ENCODE measurements at places on chromosomes 2 and 18.

- peak; percentile 24 for DNase-seq
Measured at GRCh38 chr2:223459328-223459939, 142.7 kb downstream of the SCG2 start.

- DNase-seq, result no peak
Measured at GRCh38 chr18:14086458-14087231, 45.6 kb downstream of the ZNF519 start.

DNA sequence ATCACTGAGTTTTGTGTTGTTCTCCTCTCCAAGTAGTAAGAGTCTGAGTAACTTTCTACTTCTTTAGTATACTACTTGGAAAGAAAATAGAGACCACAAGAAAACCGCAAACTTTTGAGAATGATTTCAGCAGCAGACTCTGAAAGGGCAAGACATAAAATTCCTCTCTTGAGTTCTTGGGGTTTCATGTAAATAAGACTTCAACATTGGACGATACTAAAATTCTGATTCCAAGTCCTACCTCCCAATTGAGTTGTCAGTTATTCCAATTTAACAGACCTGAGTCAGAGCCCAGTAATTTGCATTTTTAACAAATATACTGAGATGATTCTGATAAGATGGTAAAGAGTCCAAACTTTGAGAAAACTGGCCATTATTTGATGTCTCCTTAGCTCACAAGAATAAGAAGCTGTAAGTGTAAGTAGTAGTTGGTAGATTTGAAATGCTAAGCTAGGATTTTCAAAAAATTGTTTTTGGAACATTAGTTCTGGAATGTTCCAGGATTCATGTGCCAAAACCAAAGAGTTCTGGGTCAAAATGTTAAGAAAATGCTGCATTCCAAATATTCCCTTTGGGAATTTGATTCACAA, 261.6 kb upstream of the SPOPL start:
- no peak for DNase-seq

DNA sequence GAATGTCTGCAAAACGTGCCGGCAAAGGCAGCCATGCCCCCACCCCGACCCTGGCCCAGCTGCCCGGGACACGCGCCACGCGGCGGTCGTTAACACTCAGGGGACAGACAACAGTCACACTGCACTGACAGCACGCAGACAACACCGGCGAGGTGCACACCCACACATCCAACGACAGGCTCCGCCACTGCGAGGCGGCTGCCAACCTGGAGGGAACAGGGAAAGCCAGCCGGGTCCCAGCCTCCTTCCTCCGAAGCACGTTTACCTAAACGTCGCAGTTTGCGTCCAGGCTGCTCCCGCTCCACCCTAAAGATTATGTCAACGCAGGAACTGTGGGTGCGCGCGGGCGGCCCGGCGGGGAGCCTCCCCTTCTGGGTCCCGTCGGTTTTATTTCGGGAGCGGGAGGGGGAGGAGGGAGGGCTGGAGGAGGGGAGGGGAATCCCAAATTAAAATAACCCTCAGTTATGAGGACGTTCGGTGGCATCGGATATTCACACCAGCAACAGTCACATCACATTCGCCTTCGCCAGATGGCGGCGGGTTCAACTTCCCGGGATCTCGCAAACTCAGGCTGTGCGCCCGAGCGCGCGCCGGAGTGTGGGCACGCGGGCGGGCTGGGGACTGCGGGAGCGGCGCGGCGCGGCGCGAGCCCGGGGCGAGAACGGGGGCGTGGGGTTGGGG, 644 bp downstream of the PTGR3 start:
- peak; percentile 22 for DNase-seq

DNA sequence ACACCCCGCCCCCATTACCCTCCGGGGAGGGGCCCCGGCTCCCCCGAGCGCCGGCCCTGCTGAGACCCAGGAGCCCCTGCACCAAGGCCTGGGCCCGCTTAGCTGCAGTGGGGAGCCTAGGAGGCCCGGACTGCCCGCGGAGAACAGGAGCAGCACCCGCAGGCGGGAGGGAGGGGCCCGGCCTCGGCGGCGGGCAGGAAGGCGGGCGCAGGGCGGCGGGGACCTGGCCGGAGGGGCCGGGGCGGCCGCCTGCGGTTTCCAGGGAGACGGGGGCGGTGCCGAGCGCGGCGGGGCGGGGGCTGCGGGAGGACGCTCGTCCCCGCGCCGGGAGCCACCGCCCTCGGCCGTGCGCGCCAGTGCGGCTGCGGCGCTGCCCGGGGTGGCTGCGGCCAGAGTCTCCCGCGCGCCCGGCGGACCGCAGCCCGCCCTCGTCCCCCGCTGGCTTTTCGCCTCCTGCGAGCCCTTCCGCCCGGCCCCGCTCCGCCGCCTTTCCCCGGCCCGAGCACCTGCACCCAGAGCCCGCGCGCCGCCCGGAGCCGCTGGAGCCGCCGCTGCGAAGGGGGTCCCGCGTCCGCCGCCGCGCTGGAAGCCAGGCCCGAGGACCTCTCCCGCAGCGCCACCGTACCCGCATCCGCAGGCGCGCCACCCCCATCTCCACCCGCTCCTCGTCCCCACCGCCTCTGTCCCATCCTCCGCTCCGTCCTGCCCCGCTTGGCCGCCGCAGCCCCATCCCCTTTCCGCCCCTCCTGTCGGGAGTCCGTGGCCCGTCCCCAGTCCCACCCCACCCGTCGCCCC, 17.2 kb downstream of the GPC1 start:
- no peak for DNase-seq

- no peak for DNase-seq
Measured at GRCh38 chr2:207670887-207671286, 40.6 kb upstream of the CCNYL1 start.

DNA sequence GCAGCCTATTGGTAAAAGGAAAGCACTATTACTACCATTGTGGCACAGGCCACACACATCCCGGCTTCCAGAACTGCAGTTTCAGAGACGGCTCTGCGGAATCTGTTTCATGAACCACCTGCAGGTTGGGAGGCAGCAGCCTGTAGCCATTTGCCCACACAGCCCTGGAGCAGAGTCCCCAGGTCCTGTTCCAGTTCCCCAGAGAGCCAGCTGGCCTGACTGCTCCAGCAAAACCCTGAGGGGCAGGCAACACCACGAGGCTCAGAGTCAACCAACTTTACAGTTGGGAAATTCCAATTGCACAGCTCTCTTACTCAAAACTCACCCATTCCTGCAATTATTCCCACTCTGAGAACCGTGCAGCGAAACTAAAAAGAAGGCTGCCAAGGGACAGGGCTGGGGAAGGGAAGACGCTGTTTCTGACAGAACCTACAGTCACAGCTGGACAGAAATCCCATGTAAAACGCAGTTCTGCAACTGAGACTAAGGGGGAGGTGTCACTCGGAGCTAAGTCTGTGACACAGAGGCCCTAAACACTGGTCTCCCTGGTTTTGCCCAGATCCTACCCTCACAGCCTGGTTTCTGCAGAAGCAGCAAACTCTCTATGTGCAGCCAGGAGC, 219.4 kb downstream of the TMEM163 start:
- no peak for DNase-seq

DNA sequence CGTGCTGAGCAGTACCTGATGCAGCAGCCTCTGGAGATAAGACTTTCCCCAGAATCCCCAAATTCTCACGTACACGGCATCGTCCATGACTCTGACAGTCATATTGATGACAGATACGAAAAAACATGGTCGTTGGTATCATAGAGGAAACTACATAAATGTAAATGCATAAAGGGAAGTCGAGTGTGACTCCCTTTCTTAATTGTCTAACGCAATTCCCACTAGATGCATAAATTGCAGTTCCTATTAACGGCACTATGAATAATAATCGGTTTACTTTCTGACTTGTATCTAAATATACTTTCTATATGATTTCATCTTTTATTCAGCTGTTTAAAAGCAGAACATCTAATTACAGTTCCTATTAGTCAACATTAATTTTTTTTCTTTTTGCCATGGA, 322.6 kb upstream of the REV1 start:
- no peak for DNase-seq

DNA sequence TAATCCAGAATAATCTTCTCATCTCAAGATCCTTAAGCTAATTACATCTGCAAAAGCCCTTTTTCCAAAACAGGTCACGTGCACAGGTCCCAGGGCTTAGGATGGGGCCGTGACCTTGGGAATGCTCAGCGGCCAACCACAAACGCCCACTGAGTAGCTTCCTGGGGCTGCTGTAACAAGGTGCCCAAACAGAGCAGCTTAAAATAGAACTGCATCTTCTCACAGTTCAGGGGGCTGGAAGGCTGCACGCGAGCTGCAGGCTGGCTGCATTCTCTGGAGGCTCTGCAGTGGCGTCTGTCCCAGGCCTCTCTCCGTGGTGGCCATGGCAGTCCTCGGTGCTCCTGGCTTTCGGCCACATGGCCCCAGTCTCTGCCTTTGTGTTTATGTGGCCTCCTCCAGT, 31.9 kb downstream of the ADI1 start:
- DNase-seq, result no peak

- no peak for DNase-seq
Measured at GRCh38 chr2:71880846-71881610, 266.6 kb downstream of the CYP26B1 start.

GRCh38 chr2:1723397-1724042, 20.8 kb downstream of the PXDN start:
- no peak for DNase-seq

DNA sequence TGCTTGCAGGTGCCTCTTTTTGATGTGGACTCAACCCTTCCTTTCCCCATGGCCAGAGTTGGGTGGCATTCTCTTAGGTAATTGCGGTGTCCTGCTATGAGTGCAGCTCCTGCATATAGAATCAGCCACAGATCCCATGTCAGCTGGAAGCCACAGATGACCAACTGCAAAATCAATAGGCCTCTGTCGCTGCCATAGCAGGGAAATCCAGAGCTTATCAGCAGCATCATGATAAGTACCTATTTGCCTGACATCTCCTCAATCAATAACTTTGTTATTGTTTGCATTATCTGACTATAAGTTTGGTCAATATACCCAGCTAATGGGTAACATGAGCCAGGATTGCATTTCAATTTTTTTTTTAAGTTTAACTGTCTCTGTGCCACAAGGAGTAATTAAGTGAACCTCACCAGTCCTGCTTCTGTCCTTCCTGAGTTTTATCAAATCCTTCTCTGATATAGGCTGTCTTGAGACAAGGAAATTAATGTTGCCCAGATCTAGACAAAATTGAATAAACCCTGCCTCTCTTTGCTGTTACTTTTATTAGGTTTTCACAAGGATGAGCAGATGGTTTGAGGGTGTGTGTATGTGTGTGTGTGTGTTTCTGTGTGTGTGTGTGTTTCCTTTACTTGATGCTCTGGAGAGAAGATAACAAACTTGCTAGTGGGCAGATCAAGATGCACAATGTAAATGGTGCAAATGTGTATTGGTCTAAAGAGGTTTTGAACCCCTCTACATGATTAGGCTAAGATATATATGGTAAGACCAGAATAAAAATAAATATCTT, 59.6 kb upstream of the CREB1 start:
- DNase-seq, result no peak

DNA sequence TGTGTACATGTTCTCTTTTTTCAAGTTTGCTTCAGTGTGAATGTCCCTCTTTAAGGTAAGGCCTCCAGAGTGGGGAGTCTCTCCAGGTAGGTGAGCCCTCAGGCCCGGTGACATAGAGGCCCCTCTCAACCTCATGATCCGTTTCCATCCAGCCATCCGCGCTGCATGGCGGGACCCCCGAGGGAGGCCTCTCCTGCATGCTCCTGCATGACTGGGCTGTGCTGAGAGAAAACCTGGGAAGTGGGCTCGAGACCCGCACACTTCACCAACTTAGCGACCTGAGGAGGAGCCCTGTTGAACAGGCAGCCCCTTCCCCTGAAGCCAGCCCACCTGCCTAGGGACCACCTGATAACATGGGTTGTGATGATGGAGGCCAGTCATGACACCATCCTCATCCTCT, 131.3 kb upstream of the EPAS1 start:
- no peak for DNase-seq

DNA sequence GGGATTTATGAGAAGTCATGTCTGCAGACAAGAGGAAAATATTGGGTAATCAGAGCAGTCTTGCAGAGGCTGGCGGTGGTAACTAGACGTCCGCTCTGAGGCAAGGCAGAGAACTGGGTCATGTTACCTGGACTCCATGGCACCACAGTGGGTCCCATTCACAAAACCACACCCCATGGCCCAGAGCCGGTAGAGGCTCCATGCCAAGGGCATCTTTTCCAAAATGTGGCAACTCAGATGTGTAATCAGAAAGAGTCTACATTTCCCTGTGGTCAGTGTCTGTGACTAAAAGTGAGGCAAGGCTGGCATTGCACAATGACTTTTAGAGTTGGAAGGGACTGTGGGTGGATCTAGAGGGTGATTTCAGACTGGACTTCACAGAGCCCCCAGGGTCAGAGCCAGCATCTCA, 113.1 kb downstream of the MREG start:
- no peak for DNase-seq

DNA sequence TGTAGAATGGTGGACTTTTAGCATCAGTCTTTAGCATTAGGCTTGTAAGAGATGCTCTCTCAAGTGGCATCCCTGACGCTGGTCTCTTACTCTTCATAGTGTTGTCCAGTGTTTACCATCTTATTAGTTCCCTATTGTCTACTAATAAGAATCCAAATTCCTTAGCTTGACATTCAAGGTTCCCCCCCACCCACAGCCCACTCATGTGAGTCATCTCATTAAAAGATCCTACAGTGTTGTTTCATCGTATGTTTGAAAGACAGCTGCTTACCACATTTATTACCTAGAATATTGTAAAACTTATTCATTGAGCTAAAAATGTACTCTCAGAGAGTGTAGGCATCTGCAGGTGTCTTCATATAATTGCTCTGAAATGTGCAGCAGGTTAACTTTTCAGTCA, 28.5 kb downstream of the EIF5B start:
- no peak for DNase-seq

DNA sequence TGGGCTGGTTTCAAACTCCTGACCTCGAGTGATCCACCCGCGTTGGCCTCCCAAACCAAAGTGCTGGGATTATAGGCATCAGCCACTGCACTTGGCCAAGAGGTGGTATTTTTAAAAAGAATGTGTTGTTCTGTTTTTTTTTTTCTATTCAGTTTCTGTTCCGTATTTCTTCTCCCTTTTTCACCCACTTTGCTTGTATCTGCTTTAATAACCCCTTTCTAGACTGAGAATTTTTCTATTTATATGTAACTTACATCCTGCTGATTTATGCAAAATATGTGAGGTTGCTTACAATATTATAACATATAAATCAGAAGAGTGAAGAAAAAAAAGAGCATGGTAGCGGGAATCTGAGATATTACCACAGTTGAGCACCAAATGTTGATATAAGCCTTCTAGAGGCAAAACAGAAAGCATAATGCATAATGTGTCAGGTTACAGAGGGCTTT, 17.2 kb upstream of the LYPD6B start:
- no peak for DNase-seq

GRCh38 chr2:212156088-212156487, 382.5 kb downstream of the ERBB4 start:
- DNase-seq, result no peak

GRCh38 chr2:157874348-157874747, 1.8 kb downstream of the ACVR1 start:
- no peak for DNase-seq

DNA sequence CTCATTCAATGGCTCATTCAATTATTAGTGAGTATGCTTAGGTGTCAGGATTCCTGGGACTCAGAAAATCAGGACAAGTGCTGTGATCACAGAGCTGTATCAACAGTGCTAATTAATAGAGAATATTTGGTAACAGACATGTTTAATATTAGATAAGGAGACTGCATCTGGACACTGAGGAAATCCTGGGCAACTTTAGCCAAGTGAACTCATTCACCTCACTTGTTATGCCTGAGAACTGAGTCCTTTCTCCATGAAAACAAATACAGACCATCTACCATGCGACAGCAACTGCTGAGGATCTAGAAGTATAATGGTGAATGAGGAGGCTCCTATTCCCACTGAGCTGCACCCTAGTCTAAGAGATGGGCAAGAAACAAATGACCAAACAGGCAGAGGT, 23.1 kb upstream of the ATP8B1 start:
- no peak for DNase-seq

- no peak for DNase-seq
Measured at GRCh38 chr18:56469582-56469981, 168.8 kb downstream of the TXNL1 start.
